Fibroblast of lung (primary cell): ENCODE measurements at places on chromosomes 6 and 20. TPM values are rescaled to one million over a fixed set of nuclear protein-coding genes. Genes with fewer than 3 reads are reported as not detected.

RBCK1 gene
- total RNA-seq: 81.7 and 89.0 TPM in 2 replicates

FBXO30 gene
- total RNA-seq: 17.7 and 25.9 TPM in 2 replicates

ULBP2 gene
- 1.0 and 1.8 TPM in 2 replicates for total RNA-seq

KCNK16 gene
- not detected in 2 replicates for total RNA-seq

CDK19 gene
- 9.5 and 11.2 TPM in 2 replicates for total RNA-seq
